Hair follicle dermal papilla cell (primary cell): ENCODE measurements at places on chromosomes 12 and 14. TPM values are rescaled to one million over a fixed set of nuclear protein-coding genes. Genes with fewer than 3 reads are reported as not detected.

Gene DNAJC22
- total RNA-seq: 0.32 and 1.1 TPM in 2 replicates

Gene TCL1B
- total RNA-seq: not detected in 2 replicates

Gene TAS2R50
- 4.7 and 7.0 TPM in 2 replicates for total RNA-seq

Gene PPP1R1A
- not detected in 2 replicates for total RNA-seq

Gene OTX2
- not detected in 2 replicates for total RNA-seq
